ENCODE measurements at places on chromosomes 4 and X.

DNA sequence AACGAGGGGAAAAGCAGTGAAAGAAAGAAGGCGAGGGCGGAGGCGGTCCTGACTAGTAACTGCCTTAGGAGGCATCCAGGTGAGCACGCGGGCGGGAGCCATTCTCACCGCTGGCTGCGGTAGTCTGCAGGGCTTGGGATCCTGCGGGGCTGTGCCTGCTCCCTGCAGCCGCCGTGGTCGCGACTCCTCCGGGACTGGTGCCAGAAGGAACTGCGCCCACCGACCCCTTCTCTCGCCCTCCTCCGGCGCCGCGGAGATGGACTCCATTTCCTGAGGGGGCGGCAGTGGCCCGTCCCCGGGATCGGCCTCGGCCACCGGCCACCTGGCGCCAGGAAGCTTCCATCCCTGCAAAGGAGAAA, 543 bp downstream of the NFXL1 start:
- peak; percentile 25 for DNase-seq

GRCh38 chr4:167587361-167587760, 353.1 kb upstream of the SPOCK3 start:
- no peak for DNase-seq

GRCh38 chr4:59698041-59698440, 1502.1 kb upstream of the ADGRL3 start:
- DNase-seq, result no peak

DNA sequence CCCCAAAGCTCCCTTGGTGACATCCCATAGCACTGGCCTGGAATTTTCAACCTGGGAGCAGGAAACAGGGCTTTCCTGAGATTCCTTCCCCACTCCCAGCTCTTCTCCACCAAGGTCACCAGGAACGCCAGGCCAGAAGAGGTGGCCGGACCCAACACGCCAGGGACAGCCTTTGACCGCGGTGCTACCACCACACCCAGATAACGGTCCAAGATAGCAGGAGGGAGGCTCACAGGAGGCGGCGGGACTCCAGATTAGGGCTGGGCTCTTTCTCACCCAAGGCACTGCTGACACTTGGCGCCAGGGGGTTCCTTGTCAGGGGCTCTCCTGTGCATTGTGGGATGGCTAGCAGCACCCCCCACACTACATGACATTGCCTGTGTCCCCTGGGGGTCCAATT, 22.9 kb downstream of the ZFYVE28 start:
- no peak for DNase-seq

- no peak for DNase-seq
Observed at GRCh38 chr4:1979477-1980196, 29.1 kb downstream of the NELFA start.

DNA sequence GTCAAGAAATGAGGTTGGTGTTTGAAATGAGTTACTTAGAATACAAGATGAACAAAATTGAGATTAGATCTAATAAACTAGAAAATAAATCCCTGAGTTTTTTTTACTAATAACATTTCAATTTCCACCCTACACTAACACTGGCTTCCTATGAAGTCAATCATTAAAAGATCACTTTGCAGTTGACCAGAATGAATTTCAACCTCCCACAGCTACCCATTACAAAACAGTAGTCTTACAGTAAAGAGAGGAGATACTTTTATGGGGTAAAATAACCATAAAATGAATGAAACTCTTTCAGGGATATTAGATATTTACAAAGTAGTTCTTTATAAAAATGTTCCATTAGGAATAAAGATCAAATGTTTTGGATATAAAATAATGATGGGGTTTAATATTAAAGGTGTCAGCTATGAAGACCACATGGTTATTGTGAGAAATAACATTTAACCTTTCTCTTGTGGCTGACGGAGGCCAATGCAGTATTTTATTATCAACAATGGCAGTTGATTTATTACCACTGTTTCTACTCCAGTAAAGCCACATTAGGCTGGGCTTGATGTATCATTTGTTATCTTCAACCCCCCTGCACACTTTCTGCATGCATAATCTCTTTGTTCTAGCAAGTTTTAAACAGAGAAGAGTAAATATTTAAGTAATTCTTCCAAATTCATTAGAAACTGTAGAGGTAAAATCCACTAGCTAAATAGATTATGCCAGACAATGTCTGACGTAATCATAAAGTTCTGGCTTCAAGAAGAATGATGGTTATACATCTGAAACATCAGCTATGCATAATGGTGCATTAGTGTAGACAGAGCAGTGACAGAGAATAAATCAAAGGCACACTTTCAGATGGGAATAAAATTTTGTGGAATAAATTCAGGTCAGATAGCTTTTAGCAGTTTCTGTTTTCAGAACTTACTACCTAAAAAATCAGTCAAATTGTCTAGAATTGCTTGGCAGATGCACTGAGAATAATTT, 516.6 kb downstream of the PCDH18 start:
- DNase-seq, result no peak

GRCh38 chr4:15418956-15419355, 8.9 kb upstream of the C1QTNF7 start:
- no peak for DNase-seq

GRCh38 chrX:38365954-38366353, 13.6 kb downstream of the OTC start:
- no peak for DNase-seq

- no peak for DNase-seq
Observed at GRCh38 chrX:124358800-124359383, 12.5 kb downstream of the SH2D1A start.

DNA sequence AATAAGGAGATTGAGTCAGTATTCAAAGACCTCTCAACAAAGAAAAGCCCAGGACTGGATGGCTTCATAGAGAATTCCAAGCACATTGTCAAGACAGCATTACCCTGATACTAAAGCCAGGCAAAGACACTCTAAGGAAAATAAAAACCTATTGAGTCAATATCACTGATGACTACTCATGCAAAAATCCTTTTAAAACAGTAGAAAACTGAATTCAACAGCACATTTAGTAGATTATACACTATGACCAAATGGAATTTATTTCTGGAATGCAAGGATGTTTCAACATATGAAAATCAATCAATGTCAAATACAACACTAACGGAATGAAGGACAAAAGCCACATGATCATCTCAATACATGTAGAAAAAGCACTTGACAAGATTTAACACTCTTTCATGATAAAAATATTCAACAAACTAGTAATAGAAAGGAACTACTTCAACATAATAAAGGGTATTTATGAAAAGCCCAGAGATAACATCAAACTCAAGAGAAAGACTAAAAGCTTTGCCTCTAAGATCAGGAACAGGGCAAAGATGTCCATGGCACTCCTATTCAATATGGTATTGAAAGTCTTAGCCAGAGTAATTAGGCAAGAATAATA, 633.3 kb downstream of the ANKRD50 start:
- DNase-seq, result no peak

DNA sequence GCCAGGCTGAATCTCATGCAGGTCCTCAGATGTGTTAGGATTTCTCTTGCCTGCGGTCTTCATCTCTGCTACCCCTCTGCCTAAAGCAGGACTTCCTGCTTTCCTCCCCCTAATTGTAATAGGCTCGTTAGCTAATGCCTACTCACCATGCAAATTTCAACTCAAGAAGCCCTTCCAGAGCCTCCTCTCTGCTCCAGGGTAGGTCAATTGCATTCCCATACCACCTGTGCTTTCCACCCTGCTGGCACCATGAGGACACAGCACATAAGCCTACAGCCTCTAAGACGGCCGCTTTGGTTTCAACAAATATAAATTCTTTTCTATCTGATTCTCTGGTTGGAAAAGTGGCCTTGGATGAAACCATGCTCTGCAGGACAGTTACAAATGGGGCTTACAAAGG, 93.9 kb downstream of the QDPR start:
- no peak for DNase-seq

DNA sequence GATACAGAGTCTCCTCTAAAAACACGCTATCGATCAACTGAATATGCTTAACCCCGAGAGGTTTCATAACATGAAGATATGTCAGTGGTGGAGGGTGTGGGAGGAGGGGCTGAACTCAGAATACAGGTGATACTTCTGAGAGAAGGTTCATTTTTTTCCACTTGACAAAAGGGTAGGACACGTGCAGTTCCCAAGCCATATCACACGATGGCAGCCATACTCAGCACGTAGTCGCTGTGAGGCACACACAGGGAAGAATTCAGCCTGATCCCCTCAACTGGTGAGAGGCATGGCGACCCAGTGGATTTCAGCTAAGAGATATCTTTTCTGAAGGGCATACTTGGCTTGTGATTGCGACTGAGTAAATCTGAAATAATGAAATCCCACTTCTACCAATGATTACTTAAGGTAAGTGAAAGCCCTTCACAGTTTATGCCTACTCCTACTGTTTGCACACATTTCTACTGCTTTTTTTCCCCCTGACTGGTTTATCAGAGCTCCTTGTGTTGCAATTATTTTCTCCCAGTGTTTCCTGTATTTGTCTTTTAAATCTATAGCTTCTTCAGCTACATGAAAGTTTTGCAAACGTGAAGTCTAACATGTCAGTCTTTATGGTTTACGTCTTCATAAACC, 133.1 kb downstream of the CORIN start:
- DNase-seq, result no peak

DNA sequence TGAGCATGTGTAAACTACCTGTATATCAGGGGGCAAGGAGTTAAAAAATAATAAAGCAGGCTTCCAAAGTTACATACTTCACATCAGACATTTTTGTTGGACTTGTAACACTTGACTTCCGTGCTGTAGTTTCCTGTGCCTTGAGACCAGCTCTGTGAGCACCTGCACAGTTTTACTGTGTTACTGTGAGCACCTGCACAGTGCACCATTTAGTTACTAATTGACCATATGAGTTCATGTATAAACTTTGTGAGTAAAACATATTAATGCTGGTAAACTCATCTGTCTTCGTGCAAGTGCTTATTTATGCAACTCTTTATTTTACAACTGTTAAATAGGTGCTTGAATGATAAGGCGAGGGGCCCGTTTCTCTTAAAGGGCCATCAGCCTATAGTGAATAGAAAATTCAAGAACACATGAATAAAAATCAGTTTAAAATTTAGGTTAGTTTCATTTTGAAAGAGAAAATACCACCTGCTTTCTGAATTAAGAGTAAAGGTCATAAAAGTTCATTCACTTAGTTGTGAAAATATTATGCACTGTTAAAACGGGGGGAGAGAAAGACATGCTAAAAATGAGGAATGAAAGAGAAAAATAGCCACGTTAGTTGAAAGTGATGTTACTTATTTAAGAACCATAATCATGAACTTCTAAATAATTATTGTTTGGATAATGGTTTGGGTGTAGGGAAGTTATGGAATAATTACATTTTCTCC, 42.4 kb downstream of the USP9X start:
- no peak for DNase-seq

DNA sequence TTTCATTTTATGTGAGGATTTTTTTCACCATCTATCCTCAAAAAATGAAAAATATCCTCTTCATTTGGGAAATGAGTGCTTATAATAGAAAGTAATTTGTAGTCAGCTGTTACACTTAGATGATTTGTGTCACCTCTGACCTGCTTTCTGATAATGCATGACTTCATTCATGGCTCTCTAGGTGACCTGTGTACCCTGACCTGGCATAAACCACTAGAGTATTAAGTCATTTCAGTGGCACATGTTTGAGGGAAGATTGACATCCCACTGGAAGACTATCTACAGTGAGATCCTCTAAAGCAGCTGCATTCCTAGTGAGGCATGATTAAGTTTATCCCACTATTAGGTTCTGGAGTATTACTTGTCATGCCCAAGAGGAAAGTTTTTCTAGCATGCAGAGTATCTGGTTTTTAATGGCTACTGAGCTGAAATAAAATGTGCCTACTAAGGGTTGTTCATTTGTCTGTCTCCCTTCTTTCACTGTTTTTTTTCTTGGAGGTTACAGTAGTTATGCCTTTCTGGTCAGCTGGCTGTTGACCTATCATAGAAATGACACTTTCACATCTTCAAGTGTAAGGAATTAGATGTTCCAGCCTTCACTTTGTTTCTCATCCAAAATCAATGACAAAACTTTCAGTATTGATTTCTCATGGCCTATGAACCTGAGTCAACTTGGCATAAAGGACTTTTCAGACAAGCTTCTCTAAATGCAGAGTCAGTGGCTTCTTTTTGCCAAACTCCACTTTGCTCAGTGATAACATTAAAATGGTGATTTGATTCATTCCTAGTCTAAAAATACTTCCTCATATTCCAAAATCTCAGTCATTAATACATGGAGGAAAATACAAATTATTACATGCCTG, 33.1 kb downstream of the TET2 start:
- no peak for DNase-seq

- no peak for DNase-seq
Observed at GRCh38 chr4:101191302-101192098, 155.8 kb downstream of the PPP3CA start.

DNA sequence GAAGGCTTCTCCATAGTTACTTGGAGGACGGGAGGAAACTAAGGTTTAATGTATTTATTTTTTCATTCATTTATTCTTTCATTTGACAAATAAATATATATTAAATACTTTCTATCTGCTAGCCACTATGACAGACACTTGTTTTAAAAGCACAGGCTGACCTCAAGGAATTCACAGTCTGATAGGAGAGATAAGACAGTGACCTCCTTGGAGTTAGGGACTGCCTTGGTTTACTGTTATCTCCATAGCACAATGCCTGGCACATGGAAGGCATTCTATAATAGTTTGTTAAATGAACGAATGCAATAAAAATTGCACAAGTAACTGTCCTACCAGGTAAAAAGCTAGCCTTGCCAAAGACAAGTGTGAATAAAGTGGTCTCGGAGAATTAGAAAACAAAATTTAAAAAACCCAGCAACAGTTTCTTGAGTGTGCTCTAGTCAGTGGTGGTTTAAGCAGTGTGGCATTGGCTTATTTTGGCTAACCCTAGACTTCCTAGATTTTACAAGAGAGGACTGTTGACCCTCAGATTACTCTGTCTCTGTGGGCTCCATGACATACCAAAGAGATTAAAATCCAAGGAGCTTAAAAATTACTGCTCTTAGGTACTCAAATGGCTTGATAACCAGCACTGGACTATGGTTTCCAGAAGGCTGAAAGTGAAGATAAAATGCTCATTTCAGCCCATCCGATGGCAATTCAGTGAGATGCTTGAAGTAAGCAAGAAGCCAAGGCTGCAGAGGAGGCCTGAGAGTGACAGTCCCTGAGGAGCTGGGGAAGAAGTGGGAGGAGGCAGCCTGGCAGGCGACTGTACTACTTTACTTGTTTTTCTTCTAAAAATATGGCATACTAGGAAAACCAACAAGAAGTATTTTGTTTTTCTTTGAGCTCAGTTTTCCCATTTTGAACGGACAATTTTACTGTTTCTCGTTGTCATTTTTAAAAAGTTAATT, 9.6 kb downstream of the AFP start:
- no peak for DNase-seq

GRCh38 chr4:147799986-147800555, 68.2 kb downstream of the ARHGAP10 start:
- no peak for DNase-seq
